ENCODE measurements at places on chromosomes 12 and 14. TPM values are rescaled to one million over a fixed set of nuclear protein-coding genes. Genes with fewer than 3 reads are reported as not detected.
A peak's percentile ranks its signal among the peaks of the same experiment; 100 is the strongest.

The LRRC43 gene
- total RNA-seq = 0.59 TPM

The B4GALNT3 gene
- 0.10 TPM for total RNA-seq

The FOXN4 gene
- not detected for total RNA-seq

GRCh38 chr12:127459687-127460086 is 807.3 kb upstream of the TMEM132C start:
- DNase-seq = peak; percentile 37

DNA sequence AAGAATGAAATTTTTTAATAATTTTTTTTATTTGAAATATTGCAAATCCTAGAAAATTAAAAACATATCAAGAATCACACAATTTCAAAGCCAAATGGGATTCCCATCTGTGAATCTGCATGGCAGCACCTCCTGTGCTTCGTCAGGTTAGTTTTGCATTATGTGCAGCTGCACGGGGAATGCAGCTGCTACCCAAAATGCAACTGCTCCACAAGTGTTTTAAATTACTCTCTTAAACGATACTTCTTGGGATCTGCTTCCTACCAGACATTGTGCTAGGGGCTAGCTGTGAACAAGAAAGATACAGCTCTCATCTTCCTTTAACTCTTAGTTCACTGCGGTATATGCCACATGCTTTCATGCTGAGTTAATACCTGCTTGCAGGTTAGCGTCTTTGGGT is 154.2 kb downstream of the CRADD start:
- DNase-seq = no peak

DNA sequence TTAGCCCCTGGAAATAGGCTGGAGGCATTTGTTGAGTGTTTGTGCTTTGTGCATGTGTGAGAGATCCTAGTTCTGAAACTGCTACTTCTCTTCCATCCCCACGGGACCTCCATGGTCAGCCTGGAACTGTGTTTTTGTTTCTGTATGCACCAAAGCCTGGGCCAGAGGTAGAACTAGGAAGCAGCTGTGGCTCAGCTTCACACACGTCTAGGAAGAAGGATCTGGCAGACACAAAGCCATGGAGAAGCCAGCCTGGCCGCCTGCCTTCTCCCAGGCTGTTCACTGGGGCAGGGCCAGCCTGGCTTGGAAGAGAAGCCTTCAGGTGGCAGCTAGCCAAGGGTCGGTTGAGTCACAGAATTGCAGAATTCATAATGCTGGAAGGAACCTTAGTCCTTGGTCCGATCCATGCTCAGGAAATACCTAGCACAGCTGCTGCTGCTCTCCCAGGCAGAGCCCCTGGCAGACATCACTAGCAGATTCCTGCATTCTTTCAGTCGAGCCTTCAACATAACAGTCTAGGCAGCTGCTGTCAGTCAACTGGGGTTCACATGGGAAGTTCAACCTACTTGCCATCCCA is 27.0 kb downstream of the RIN3 start:
- peak; percentile 98 for DNase-seq

DNA sequence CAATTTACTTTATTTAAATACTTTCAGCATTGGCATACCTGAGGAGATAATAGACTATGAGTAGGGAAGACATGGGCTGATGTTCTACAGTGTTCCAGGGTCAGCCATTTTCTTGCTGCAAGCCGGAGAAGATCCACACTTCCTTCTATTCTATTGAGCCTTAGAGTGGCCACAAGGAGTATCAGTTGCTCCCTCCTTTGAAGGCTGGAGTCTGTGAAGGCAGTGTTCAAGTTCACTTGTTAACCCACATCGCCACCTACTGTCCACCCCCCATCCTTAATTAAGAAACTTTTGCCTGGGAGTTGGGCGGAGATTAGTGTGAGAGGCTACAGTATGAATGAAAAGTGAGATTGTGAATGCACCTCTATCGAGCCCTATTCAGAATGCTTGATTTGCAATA is 666.6 kb downstream of the NRXN3 start:
- DNase-seq = peak; percentile 22

DNA sequence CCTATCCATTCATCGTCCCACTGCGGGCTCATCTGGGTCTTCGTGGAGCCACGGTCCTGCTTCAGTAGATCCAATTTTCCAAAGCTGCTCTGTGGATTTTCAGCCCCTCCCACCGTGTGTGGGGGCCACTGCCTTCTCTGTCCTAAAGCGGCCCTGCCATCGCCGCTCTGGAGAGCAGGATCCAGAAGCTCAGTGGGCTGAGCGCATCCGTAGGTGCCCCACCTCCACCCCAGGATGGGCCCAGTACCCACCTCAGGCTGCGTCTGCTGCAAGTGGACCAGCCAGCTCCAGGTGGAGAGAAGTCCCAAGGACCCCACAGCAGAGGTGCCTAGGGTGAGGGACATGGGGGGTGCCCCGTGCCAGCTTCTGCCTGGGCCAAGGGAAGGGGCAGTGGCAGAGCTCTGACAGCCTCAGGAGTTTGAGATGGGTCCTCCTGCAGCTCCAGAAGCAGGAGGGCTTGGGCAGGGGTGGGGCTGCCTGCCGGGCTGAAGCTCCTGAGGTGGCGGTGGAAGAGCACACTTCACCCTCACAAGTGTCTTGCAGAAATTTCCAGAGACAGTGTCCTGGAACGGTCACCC is 148.1 kb upstream of the C14orf180 start:
- DNase-seq = no peak

DNA sequence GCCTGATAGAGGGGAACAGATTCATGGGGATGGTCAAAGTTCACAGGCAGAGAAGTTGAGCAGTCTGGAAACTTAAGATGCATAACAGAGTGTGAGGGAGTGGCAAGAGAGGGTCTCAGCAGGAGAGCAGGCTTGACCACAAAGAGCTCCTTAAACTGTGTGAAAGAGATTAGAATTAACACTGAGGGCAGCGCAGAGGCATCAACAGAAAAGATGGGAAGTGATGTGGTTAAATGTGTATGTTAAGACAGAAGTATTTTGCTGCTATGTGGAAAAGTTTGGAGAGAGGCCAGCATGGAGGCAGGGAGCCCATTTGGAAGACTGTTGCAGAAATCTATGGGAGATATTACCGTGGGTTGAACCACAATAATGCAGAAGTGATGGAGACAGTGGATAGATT is 122.7 kb upstream of the LMNTD1 start:
- no peak for DNase-seq

GRCh38 chr14:61089126-61089750 is 108.2 kb downstream of the SLC38A6 start:
- no peak for DNase-seq

DNA sequence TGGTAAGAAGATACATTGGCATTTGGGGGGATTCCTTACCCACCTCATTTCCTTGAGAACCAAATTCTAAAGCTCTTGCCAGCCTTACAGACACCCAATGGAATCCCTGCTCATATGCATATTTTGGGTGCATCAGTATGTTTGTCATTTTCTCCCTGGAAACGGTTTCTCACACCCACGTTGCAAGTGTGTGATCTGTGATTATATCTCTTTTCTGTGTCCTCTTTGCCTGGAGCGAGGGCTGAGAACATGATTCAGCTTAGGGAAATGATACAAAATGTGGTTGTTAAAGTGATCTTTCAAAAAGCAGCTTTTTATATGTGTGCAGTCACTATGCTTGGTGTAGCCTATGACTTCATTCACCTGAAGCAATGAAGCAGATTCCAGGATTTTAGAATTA is 52.0 kb downstream of the KCNMB4 start:
- DNase-seq = peak; percentile 19
